RWPE1 (cell line): ENCODE measurements at places on chromosomes 6 and 20.

DNA sequence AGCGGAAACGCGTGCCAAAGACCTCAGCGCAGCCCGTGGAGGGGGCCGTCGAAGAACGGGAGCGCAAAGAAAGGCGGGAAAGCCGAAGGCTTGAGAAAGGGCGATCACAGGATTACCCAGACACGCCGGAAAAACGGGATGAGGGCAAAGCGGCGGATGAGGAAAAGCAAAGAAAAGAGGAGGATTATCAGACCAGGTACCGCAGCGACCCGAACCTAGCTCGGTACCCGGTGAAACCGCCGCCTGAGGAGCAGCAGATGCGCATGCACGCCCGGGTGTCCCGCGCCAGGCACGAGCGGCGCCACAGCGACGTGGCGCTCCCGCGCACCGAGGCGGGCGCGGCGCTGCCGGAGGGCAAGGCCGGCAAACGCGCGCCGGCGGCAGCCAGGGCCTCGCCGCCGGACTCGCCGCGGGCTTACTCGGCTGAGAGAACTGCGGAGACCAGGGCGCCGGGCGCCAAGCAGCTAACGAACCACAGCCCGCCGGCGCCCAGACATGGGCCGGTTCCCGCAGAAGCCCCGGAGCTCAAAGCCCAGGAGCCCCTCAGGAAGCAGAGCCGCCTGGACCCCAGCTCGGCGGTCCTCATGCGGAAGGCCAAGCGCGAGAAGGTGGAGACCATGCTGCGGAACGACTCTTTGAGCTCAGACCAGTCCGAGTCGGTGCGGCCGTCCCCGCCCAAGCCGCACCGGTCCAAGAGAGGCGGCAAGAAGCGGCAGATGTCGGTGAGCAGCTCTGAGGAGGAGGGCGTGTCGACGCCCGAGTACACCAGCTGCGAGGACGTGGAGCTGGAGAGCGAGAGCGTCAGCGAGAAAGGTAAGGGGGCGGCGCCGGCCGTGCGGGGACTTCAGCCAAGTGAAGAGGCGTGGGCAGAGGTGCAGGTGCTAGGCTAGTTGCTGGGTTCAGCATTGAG, 296.2 kb downstream of the RIMS1 start:
- peak; percentile 45 for DNase-seq

GRCh38 chr6:8657522-8657921, 222.2 kb upstream of the SLC35B3 start:
- no peak for DNase-seq

DNA sequence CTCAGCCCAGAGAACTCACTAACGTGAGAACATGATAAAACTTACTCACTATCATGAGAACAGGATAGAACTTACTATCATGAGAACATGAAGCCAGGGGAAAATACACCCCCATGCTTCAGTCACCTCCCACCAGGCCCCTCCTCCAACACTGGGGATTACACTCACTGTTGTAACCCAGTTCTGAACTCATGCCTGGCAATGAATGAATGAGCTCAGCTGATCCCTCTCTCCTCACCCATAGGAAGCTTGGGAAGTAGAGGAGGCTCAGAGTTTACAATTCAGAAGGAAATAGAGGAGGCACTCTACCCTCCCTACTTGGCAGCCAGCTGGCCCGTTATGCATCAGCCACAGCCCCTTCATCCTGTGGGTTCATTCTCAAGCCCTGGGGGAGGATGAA, 102.5 kb downstream of the EYA2 start:
- no peak for DNase-seq

DNA sequence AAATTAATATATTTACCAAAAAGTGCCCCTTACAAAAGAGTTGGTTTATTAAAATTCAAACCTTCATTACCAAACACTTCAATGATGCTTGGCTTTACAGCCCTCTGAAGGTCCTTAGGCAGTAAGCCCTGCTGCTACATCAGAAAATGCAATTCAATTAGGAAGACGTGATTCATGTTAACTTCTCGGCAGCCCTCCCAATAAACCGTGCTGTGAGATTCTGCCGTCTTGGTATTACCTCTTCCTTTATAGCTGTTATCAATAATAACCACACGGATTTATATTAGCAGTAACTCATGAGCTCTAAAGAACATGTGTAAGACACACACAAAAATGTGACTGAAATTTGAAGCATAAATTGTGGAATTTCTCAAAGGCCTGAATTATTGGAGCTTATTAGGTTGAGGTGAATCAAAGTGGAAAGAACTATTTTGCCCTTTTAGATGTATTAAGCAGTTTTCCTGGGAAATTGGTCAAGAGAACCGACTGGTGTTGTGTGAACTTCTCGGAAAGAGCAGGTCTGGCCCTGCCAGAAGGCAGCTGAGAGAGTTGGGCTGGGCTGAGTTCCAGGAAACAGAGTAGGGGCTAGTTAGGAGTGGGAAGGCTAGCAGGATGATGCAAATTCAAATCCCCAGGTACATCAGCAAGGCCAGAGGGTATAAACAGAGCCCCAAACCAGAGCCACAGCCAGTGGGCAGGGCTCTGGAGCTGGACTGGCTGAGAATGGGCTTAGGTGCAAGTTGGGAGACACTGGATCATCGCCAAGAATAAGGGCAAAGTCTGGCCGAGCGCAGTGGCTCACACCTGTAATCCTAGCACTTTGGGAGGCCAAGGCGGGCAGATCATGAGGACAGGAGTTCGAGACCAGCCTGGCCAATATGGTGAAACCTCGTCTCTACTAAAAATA, 33.1 kb downstream of the FGD2 start:
- no peak for DNase-seq

- no peak for DNase-seq
Measured at GRCh38 chr6:148957752-148958151, 210.9 kb downstream of the UST start.

DNA sequence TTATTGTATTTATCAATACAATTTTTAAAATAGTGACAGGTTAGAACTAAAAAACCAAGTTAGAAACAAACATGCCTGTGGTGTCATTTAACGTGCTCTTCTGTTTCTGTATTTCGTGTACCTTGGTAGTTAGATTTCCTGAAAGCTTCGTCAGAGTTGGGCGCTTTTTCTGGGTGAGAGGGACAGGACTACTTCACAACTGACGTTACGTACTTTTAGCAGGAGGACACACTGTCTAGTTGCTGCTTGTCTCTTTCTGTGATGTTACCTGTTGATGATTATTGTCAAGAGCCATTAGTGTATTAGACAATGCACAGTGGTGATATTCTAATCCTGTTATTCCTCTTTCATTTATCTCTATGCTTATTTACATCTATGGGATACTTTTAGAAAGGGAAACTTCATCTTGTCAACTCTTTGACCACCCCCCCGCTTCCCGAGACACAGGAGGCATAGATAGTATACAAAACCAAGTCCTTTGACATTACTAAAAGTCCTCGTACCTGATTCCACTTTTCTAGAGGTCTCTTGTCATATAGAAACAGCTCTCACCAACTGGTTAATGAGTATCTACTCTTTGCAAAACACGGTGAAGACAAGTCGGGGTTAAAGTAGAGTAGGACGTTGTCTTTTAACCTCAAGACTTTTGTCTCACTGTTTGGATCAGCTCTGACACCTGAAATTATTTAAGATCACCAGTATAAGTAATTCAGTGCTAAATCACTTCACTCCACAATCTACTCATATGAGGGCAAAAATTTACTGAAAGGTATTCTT, 96.3 kb downstream of the LYRM2 start:
- DNase-seq: no peak

DNA sequence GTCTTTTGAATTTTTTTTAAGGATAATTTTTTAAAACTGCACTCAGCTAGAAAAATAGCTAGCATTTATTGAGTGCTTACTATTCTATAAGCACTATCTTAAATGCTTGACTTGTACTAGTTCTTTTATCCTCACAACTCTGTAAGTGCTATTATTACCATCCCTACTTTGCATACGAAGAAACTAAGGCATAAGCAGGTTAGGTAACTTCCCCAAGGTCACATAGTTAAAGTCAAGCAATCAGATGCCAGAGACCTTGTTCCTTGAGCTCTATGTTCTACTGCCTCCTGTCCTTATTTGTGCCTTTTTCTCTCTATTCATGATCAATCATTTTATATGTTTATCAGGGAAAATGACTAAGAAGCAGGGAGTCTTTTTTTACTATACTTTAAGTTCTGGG, 65.0 kb downstream of the GCLC start:
- no peak for DNase-seq

DNA sequence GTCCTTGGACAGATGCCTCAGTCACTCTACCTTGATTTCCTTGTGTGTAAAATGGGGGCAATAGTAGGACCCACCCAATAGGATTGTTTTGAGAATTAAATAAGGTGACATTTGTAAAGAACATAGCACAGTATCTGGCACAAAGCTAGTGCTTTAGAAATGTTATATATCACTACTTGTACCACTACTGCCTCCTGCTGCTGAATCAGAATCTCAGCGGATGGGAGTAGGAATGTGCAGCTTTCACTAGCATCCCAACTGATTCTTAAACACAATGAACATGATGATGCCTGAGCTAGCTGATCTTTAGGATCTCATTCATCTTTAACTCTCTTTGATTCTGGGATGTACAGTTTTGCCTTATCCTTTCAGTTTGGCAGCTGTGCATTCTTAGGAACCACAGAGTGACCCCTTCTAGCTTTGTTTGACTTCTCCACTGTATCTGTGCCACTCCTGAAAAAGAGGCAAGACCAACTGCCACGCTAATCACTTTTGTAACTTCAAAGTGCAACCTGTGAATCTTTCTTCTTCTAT, 7.2 kb downstream of the PBOV1 start:
- DNase-seq: no peak

DNA sequence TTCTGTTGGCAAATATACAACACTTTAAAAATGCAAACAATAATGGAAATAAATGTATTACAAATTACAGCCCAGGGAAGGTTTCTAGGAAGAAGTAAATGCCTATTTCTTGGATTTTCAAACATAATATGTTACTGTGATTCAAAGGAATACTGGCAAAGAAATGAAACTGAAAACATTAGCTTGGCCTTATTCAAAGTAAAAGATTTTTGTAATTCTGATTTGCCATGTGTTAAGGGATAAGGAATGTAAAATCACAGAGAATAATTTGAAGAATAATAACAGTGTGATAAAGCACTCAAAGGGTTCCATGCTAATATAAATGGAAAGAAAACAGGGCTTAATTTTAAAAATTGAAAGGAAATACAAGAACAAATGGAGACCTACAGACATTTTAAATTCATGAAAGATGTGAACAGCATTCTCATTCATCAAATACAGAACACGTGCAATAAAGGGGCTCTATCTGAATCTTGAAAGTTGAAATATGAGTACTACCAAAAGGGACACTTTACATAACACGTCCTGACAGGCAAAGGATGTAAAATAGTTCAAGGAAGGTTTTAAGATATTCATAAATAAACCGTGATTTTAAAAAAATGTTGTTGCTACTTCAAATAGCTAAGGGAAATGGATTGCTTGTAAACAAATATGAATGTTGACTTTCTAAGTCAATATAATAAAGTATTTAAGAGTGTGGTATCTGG, 138.1 kb downstream of the RFPL4B start:
- no peak for DNase-seq

GRCh38 chr20:5650280-5650691, 99.9 kb upstream of the SHLD1 start:
- no peak for DNase-seq

GRCh38 chr20:61912665-61913422, 152.8 kb downstream of the TAF4 start:
- no peak for DNase-seq

DNA sequence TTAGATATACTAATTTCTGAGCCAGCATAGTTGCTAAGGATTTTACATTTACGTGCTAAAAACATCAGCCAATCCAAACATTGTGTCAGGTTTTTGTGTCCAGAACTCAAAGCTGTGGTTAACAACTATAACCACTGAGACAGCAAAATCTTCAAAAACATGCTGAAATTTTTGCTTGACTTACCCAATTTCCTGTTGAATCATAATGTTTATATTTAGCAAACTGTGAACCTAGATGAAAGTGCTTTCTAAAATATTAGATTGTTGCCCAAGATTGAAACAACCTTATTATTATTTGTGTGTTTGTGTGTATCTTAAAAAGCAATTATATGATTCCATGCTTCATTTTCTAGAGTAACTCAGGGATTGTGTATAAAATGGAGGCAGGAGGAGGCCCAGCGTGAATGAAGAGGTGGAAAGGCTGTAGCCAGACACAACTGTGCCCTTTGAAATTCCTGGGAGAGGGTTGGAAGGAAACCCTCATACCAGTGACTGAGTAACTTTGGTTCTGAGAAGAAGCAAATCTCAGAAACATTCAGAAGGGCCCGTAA, 48.0 kb downstream of the ARMC2 start:
- peak; percentile 20 for DNase-seq

GRCh38 chr6:114200891-114201290, 141.9 kb downstream of the HS3ST5 start:
- DNase-seq: no peak

DNA sequence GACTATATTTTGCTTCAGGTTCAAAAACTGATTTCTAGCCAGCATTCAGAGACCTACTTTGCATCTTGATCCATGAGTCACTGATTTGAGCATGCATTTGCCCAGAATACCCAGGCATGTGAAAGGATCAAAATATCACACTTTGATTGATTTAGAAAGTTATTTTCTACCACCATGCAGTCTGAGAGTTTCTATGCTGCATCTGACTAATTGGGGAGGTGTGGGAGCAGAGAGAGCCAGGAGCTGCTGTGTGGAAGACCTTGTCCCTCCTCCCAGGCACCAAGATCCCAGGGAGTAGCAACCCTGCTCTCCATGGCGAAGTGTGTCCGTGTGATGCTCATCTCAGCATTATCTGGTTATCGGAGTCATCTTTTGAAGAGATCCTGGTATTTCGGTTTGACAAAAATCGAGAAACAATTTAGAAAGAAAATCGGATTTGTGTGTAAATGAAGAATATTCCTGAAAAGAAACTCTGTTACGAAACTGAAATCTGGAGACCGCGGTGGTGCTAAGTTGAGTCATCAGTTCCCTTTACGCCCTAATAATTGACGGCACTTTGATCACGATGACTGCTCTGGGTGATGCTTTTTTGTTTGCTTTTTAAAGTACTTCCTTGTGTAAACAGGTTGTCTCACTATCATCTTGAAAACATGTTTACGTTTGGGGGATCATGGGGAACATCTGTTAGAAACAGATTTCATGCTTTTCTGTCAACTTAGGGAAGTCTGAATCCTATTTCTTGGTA, 193.4 kb downstream of the BACH2 start:
- DNase-seq: no peak

GRCh38 chr6:85372915-85373270, 77.0 kb upstream of the NT5E start:
- DNase-seq: no peak

DNA sequence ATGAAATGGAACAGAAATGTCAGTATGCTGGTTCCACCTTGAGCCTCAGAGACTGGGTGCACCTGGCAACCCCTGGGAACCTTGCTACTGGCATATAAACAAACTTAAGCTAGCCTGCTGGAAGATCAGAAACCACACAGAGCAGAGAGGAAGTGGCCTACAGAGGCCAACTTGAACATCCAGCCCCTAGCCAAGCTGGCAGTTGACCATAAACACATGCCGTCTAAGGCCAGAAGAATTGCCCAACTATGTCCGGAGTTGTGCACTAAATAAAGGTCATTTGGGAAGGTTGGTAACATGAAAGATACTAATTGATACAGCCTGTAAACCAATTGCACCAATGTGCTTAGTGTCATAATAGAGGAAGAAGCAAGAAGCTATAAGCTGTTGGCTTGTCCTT, 266.6 kb upstream of the BTBD3 start:
- no peak for DNase-seq

GRCh38 chr6:110233770-110234374, 53.6 kb downstream of the CDC40 start:
- DNase-seq: no peak

GRCh38 chr6:14701946-14702345, 543.9 kb upstream of the JARID2 start:
- DNase-seq: no peak
